ENCODE measurements at places on chromosomes 4 and X. TPM values are rescaled to one million over a fixed set of nuclear protein-coding genes. Genes with fewer than 3 reads are reported as not detected.

The BRS3 gene
- not detected for total RNA-seq

The CXCL1 gene
- 1.3 TPM for total RNA-seq

- no peak for DNase-seq
These were observed 110.9 kb downstream of the FHIP1A start for GRCh38 chr4:151519728-151520415.

- DNase-seq = no peak
These were observed 230.4 kb downstream of the EDA2R start for GRCh38 chrX:66408507-66408906.

DNA sequence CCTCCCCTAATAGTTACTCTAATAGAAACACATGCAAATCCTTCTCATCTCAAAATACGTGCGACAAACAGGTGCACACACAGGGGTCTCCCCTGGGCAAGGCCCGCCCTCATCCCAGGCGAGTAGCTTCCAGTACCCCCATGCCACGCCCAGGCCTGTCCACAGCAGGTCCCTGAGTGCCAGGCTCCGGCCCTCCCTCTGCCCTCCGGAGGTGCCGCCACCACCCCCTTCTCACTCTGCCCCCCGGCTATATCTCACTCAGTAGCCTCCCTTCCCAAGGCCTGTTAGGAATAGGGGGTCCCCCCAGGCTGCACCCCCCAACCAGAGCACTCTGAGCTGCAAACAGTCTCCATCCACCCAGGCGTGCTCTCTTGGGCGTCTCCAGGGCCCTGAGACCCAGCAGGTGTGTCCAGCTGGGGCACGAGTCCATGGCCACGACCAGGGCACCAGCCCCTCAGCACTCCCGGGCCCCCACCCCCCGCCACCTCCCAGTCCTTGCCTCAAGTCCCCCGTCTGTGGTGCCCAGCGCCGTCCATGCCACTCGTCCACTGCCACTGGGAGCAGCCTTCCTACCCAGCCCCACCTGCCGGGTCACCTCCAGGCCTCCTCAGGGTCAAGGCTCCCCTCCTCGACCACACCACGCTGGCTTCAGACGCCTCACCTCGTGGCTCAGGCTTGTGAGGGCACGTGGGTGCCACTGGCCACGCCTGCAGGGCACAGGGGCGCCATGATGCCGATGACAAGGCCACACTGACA lies 41.7 kb downstream of the FAM53A start:
- DNase-seq = peak; percentile 41

DNA sequence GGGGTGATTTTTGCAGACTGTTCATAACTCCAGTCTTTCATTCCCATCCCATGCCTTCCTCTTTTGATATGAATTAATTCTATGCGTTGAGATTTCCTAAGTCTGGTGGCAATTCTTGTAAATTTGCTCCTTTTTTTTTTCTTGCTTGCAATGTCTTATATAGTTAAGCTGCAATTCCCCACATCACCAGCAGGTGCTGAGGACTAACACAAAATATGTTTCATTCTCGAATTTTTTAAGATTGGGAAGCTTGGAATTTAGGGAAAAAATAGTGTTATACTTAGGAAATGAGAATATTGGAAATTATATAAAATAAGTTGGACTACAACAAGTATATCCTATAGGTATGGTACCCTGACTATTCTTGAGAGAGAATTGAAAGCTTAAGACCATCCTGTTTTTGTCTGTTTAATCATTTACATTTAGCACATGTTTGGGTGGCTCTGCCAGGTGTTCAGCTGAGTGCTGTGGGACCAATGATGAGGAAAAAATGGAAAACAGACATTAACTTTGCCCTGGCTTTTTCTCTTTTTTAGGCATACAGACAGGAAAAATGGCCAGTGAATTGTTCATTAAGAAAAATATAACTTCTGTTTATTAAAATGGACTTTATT lies 30.2 kb downstream of the AFF2 start:
- no peak for DNase-seq

GRCh38 chr4:146291313-146291712 lies 77.0 kb downstream of the REELD1 start:
- DNase-seq = no peak

GRCh38 chr4:126604268-126604867 lies 1028.4 kb upstream of the INTU start:
- DNase-seq = no peak

DNA sequence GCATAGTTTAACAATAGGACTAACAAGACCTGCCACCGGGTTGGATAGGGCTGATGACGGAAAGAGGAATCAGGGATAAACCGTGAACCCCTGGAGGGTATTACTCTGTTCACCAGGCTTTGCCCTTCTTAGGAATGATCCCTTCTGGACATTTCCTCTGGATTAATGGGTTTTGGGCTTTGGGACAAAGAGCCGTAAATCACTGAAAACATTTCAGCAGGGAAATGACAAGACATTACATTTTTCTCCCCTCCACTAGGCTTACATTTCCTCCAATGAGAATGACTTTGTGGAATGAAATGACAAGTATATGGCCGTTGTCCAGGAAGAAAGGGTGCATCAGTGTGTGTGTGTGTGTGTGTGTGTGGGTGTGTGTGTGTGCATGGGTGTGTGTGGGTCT lies 25.9 kb upstream of the RBPJ start:
- DNase-seq = no peak

- no peak for DNase-seq
These were observed 75.6 kb downstream of the TRIML1 start for GRCh38 chr4:188214861-188215260.

Data from Right ventricle myocardium inferior (tissue), 1 donor.